ENCODE measurements at places on chromosomes 16 and 17. TPM values are rescaled to one million over a fixed set of nuclear protein-coding genes. Genes with fewer than 3 reads are reported as not detected.

The PRKCB gene
- total RNA-seq = 3.6 TPM

The G6PC1 gene
- total RNA-seq = not detected

- DNase-seq = no peak
Observed at GRCh38 chr17:57444682-57445450, 188.5 kb downstream of the MSI2 start.

DNA sequence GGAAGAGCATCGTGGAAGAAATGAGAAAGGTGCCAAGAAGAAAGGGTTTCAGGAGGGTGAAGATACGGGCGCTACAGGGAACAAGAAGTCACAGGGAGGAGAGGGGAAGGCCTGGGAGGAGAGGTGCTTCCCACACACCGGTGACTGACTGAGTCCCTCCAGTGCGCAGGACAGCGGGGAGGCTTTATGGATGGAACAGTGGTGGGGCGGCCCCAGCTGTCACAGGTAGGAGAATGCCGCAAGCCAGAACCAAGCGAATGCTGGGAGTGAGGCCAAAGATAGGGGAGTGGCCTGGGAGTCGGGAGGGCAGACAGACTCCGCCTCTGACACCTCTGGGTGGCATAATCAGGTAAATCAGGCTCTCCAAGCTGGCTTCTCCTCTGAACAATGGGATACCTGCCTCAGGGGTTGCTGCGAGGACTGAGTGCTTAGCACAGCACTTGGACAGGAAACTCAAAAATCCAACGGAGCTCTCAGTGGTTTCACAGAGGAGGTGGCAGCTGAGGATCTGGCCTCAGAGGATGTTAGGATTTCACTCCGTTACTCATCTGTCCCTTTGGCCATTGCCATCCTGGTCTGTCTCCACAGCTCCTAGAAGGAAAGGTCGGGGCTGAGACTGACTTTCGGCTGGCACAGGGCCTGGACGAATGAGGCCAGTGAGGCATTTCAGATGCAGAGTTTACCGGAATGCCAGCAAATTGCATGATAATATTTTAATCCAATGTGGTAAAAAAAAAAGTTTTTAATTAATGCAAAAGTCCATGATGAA lies 717 bp upstream of the CNP start:
- peak; percentile 94 for DNase-seq

GRCh38 chr17:980406-981291 lies 1.1 kb upstream of the NXN start:
- DNase-seq = peak; percentile 79

GRCh38 chr16:27330542-27330941 lies 16.8 kb downstream of the IL4R start:
- DNase-seq = peak; percentile 75

DNA sequence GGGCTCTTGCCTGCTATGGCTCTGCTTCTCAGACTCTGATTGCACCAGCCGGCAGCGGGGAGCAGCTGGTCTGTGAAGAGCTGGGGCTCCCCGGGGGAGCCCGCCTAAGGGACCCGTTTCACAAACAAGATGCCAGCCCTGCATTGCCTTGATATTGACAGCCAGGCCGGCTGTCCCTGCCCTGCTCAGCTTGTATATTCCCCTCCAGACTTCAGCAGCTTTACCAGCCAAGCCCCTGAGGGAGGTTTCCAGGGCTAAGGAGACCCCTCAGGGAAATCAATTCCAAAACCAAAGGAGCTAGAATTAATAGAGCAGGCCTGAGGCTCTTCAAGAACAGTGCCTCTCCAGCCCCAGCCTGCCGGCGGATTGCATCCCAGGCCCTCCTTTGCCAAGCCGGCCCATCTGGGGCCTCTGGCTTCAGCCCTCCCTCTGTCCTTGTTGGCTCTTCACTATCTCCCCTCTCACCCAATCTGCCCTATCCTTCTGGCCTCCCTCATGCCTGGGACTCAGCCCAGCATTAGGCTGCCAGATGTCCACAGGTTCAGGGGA lies 5.7 kb downstream of the CALB2 start:
- DNase-seq = no peak

GRCh38 chr17:67378454-67379250 lies 1.6 kb downstream of the PITPNC1 start:
- peak; percentile 67 for DNase-seq

- peak; percentile 80 for DNase-seq
Observed at GRCh38 chr17:10616502-10617119, 40.5 kb downstream of the MYH3 start.

DNA sequence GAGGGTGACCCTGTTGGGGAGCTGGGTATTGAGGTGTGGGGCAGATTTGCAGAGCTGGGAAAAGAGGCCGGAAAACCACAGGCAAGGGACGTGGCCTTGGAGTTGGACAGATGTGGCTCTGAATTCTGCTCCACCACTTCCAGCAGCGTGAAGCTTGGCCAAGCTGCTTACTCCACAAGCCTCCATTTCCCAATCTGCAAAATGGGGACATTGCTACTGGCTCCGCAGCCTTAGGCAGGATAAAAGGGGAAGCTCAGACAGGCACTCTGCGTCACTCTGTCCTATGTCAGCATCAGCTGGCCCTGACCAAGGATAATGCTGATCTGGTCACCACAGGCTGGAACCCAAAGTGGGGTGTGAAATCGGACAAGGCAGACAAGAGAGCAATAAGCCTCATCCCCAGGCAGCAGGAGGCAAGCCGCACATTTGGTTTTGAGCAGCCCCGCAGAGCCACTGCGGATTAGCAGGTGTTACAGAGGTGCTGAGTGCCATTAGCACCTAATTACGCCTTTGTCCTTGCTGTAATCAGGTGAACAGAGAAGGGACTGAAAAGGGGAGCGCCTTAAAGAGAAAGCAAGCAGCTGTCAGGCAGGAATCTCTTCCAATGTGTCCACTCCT lies 54.8 kb downstream of the SDK2 start:
- no peak for DNase-seq

DNA sequence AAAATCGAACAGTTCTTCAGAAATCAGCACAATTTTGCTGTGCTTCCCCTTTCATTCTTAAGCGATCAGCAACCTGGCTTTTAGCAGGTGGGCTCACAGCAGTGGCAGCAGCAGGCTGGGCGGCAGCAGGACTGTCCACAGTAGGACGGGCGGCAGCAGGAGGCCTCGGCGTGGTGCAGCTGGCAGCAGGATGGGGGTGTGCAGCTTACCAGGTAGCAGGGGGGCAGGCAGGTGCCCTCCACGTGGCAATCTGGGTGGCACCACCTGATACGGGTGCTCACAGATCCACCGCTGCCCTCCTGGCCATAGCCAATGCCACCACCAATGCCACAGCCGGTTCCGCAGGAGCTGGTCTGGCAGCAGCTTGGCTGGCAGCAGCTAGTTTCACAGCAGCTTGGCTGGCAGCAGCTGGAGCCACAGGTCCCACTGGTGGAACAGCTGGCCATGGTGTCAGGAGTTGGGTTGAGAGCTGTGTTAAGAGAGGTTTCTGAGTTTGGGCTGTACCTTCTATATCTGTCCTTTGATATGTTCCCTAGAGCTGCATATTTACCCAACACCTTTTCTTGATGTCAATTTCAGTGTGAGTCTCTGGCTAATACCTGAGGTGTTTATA lies at the start of gene KRTAP1-4:
Gene KRTAP1-4 (minus strand): TSS at position 563 of the 613 bp plus-strand sequence. CDS start 117 bp downstream, at position 446.
- no peak for DNase-seq

GRCh38 chr16:65176603-65177002 lies 54.7 kb upstream of the CDH11 start:
- no peak for DNase-seq

GRCh38 chr16:77336637-77337036 lies 98.2 kb downstream of the ADAMTS18 start:
- no peak for DNase-seq

GRCh38 chr17:8158267-8159031 lies 4.3 kb downstream of the VAMP2 start:
- DNase-seq = peak; percentile 94

GRCh38 chr17:37516127-37516571 lies 26.5 kb downstream of the DUSP14 start:
- DNase-seq = no peak

- DNase-seq = no peak
Observed at GRCh38 chr16:24372824-24373223, 116.7 kb downstream of the CACNG3 start.

Measured in thyroid gland (tissue), 4 donors.